ENCODE measurements at places on chromosomes 3 and 15. TPM values are rescaled to one million over a fixed set of nuclear protein-coding genes. Genes with fewer than 3 reads are reported as not detected.

C2CD4B gene
- 36.1 TPM for total RNA-seq

CCK gene
- total RNA-seq = not detected

CTXND1 gene
- not detected for total RNA-seq

UPK1B gene
- 0.16 TPM for total RNA-seq

ITIH1 gene
- 0.16 TPM for total RNA-seq

GOLGA8R gene
- total RNA-seq = 1.3 TPM

GUCA1C gene
- not detected for total RNA-seq

GRK7 gene
- under 0.01 TPM for total RNA-seq

SI gene
- not detected for total RNA-seq

CSTA gene
- not detected for total RNA-seq

PSTPIP1 gene
- not detected for total RNA-seq

PLA2G4D gene
- total RNA-seq = not detected

SLC30A4 gene
- 7.9 TPM for total RNA-seq

APOD gene
- total RNA-seq = 8.9 TPM

DPP8 gene
- 34.0 TPM for total RNA-seq

SEMA3G gene
- 6.8 TPM for total RNA-seq

SCAMP2 gene
- total RNA-seq = 31.5 TPM

RAP2B gene
- total RNA-seq = 22.7 TPM

ZBTB11 gene
- 30.5 TPM for total RNA-seq

LYSMD4 gene
- total RNA-seq = 10.1 TPM

ARID3B gene
- total RNA-seq = 1.9 TPM

SLC51B gene
- total RNA-seq = not detected

IRAK2 gene
- 44.3 TPM for total RNA-seq

NBEAL2 gene
- 21.7 TPM for total RNA-seq

OXTR gene
- total RNA-seq = 1.1 TPM

ECE2 gene
- total RNA-seq = not detected

CYP8B1 gene
- total RNA-seq = not detected

SYNPR gene
- not detected for total RNA-seq

UROC1 gene
- total RNA-seq = not detected

LRRC58 gene
- 11.6 TPM for total RNA-seq

CCDC13 gene
- total RNA-seq = 0.57 TPM

DLL4 gene
- 116 TPM for total RNA-seq

PDZRN3 gene
- 0.19 TPM for total RNA-seq

TGM4 gene
- not detected for total RNA-seq

GNB4 gene
- 35.1 TPM for total RNA-seq

RARB gene
- 18.5 TPM for total RNA-seq

SH3GL3 gene
- not detected for total RNA-seq

TRPM1 gene
- 0.81 TPM for total RNA-seq

GOLGA6L24 gene
- not detected for total RNA-seq

C3orf38 gene
- total RNA-seq = 25.0 TPM
